Fibroblast of skin of scalp (primary cell): ENCODE measurements at places on chromosomes 6 and 20.

DNA sequence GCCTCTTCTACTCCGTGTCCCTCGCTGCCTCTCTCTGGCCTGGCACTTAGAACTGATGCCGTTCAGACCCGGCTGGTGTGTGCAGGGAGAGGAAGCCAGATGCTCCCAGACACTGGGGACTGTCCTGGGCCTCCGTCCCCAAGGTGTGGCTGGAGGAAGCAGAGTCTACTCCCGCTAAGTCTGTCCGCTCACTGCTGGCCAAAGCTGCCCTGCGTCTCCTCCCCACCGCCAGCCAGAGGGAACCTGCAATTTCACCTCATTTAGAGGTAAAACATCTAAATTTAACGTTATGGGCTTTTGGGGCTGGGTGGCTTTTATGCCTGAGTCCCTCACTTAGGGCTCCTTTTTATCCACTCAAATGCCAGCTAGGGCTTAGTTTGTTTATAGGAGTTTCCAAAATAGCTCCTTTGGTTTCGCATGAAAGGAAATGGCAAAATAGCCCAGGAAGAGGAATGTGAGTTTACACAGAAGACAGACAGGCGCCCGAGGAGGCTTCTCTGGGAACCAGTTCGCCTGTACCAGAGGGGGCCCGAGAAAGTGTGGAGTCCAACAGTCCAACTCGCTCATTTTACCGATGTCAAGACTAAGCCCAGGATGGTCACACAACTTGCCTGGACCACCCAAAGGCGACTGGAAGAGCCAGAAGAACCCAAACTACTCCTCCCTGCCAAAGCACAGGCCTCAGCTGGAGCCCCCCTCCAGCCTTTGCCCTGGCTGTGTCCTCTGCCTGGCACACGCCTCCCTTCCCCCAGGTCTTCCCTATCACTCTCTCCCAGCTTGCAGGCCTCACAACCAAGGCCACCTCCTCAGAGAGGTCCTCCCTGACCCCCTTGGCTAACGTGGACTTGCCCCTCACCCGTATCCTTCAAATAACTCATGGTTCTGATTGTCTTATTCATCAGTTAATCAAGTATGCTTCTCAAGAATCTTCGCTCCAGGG, 54.5 kb downstream of the RIPOR3 start:
- no peak for DNase-seq

GRCh38 chr6:18047406-18047805, 60.0 kb upstream of the KIF13A start:
- peak; percentile 26 for DNase-seq

GRCh38 chr6:15148356-15148946, 97.4 kb upstream of the JARID2 start:
- DNase-seq = peak; percentile 77

DNA sequence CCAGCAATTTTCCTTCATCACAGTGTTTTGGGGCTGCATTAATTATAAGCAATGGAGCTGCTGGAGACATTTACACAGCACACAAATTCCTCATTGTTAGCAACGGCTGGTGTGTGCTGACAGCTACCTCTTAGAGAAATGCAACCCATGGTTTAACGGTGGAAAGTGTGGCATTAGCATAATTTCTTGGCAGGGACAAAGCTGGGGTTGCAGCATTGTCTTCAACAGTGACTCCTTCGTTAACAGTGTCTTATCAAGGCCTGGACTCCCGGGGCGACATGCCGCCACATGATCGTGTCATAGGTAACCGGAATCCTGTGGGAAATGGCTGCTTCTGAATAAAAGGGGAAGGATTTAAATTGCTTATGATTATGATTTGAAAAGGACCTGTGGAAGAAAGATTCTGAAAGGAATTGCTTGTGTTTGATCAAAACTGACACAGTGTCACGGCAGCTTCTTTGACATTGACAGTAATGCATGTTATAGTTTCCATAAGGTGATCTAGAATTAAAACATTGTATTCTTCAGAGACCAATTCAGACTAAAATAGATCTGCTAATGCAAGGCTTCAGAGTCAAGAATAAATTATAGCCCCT, 128.0 kb downstream of the UST start:
- DNase-seq = peak; percentile 42

- DNase-seq = peak; percentile 86
Measured at GRCh38 chr6:135576055-135576454, 78.5 kb upstream of the AHI1 start.

DNA sequence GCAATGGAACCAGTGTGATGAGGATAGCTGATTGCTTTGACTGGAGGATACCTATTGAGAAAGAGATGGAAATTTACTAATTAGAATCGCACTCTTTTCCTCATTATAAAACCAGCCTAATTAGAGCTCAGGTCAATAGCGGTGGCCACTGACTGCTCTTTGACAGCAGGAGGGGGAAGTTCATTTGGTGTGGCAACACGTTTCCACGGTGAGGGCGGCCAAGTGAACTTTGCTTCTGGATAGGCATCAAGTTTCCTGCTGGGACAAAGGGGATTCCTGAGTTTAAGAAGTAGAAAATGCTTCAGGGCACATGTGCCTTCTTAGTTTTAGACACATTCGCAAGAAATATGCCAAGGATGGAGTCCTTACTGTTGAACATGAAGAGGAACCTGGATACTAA, 145.3 kb upstream of the NRN1 start:
- DNase-seq = no peak

DNA sequence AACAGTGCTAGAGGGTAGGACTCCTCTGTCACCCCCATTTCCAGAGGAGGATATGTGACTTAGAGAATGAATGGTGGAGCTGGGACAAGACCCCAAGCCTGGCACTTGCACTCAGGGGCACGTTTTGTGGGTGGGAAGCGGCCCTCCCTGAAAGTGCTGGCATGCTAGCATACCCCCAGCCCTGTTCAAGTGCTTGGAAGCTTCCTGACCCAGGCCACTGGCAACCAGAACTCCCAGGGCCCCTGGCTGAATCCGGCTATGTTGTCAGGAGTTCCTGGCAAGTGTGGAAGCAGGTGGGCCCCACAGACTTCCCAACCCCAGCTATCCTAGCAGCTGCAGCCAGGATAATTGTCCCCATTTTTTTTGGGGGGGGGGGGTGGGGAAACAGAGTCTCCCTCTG, 35.6 kb upstream of the TGM2 start:
- DNase-seq = no peak

GRCh38 chr6:2826131-2826530, 15.5 kb downstream of the SERPINB1 start:
- DNase-seq = no peak

- DNase-seq = no peak
Measured at GRCh38 chr20:63461104-63461763, 11.2 kb downstream of the KCNQ2 start.

GRCh38 chr6:149078211-149078782, 239.2 kb upstream of the TAB2 start:
- no peak for DNase-seq

GRCh38 chr20:1933465-1933870, 38.3 kb downstream of the SIRPA start:
- DNase-seq = peak; percentile 82

- no peak for DNase-seq
Measured at GRCh38 chr6:37674161-37674560, 23.5 kb downstream of the MDGA1 start.

GRCh38 chr20:15716256-15716655, 857.0 kb downstream of the KIF16B start:
- no peak for DNase-seq

- no peak for DNase-seq
Measured at GRCh38 chr6:167094436-167094819, 28.5 kb upstream of the CCR6 start.

DNA sequence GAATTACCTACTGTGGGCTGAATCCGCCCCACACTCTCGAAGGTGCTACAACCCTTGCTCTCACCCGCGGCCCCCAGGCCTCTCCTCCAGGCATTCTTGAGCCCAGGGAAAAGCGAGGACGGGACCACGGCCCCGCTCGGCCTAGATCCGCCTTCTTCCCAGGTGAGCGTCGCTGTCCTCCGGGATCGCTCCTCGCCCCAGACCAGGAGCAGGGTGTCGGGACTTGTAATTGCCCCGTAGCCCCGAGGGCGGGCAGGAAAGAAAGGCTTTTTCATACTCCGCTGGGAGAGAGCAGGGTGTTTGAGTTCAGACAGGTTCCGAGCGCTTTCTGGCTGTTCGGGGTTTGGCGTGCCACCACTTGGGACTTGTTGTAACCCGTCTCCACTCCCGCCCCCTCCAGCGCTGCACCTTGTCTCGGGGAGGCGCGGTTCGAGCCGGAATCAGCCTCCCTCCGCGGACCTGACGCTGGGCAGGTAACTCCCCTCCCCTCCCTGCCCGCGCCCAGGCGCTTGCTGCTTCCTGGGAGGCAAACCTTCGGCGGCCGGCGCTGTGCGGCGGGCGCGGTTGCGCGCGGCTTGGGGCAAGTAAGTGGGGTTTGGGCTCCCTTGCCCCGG, at the start of gene FAM83B:
Gene FAM83B, plus strand, starts transcription at position 529 of the 614 bp plus-strand sequence. CDS start 23,476 bp downstream, outside the sequence.
- DNase-seq = no peak

- DNase-seq = no peak
Measured at GRCh38 chr6:11097476-11097875, 3.8 kb downstream of the SMIM13 start.

GRCh38 chr6:152209211-152209610, 401.7 kb downstream of the ESR1 start:
- no peak for DNase-seq

- peak; percentile 44 for DNase-seq
Measured at GRCh38 chr6:3758842-3759144, 7.3 kb upstream of the PXDC1 start.

DNA sequence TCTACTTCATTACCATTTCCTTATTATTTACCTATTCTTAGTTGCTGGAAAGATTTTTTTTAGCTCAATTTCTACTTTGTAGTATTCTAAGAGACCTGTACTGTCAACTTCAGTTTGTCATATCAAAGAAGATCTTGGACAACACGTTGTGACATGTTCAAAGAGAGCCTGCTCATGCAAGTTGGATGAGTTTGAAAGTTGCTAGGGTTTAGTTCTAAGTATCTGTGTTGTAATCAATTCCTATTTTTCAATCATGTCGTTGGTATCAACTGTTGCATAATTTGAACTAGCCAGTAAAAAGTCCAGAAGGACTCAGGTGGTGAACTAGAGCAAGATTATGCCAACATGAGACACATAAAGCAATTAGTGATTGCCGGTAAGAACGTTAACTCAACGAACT, 30.2 kb downstream of the PKIB start:
- no peak for DNase-seq

GRCh38 chr20:51423290-51423667, 119.2 kb downstream of the NFATC2 start:
- no peak for DNase-seq

- DNase-seq = peak; percentile 96
Measured at GRCh38 chr6:85360794-85361642, 88.9 kb upstream of the NT5E start.

GRCh38 chr6:32151181-32151862, 417 bp downstream of the PRRT1 start:
- DNase-seq = no peak

DNA sequence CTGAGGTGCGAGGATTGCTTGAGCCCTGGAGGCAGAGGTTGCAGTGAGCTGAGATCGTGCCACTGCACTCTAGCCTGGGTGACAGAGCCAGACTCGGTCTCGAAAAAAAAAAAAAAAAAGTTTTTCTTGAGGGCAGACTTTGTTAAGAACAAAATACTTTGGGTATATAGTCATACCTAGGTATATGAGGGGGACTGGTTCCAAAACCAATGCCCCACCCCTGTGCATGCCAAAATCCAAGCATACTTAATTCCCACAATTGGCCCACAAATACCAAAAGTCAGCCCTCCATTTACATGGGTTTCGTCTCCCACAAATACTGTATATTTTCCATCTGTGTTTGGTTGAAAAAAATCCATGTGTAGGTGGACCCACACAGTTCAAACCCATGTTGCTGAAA, 119.9 kb downstream of the INSM1 start:
- DNase-seq = peak; percentile 34

- DNase-seq = peak; percentile 39
Measured at GRCh38 chr6:97086781-97087180, 162.3 kb downstream of the KLHL32 start.

GRCh38 chr20:50244352-50245149, 53.9 kb downstream of the CEBPB start:
- DNase-seq = no peak

- DNase-seq = peak; percentile 97
Measured at GRCh38 chr20:49344975-49345374, 67.1 kb upstream of the ZNFX1 start.

DNA sequence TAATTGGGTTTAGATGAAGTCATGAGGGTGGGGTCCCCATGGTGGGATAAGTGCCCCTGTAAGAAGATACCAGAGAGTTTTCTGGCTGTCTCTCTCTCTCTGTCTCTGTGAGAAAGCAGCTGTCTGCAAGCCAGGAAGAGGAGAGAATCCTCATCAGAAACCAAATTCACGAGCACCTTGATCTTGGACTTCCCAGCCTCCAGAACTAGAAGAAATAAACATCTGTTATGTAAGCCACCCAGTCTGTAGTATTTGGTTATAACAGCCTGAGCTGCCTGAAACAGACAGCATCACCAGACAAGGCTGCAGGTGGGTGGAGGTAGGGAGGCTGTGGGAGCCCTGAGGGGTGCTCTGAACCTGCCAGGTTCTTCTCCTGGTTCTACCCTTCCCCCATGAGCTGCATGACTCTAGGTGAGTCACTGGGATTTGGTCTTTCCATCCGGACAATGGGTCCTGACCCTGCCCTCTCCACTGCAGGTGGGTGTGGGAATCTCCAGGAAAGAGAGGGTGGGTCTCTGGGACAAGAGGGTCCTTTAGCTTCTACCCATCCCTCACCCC, 34.3 kb upstream of the VEGFA start:
- DNase-seq = no peak

DNA sequence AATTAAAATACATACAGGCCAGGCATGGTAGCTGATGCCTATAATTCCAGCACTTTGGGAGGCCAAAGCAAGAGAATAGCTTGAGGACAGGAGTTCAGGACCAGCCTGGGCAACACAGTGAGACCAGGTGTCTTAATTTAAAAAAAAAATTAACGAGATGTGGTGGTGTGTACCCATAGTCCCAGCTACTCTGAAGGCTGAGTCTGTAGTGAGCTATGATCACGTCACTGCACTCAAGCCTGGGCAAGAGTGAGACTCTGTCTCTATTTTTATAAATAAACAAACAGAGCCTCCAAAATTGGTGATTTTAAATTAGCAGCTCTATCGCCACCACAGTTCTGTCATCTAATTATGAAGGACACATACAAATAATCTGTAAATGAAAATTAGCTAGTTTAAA, 37.9 kb downstream of the ABHD12 start:
- DNase-seq = no peak

GRCh38 chr6:15595461-15596173, 67.2 kb downstream of the DTNBP1 start:
- DNase-seq = no peak

DNA sequence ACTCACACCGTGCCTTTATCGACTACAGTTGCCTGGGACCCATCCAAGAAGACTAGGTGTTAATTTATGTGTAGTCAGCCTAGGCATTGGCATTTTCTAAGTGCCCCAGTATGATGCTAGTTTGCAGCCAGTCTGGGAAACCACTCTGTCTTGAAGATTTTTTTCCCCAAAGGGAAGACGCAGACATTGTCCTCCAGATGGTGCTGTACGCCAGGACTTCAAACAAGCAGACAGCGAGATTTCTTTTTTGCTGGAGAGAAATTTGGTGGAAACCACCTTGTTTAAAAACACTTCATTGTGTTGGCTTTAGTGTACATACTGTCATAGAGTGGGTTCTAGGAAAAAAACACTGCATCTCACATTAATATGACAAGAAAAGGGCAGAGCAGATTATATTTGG, 30.0 kb downstream of the ALDH5A1 start:
- peak; percentile 33 for DNase-seq

GRCh38 chr6:52568320-52568719, 8.5 kb downstream of the TRAM2 start:
- no peak for DNase-seq

GRCh38 chr6:121201105-121201504, 133.2 kb downstream of the TBC1D32 start:
- no peak for DNase-seq
